ENCODE measurements at places on chromosomes 12 and 14.

DNA sequence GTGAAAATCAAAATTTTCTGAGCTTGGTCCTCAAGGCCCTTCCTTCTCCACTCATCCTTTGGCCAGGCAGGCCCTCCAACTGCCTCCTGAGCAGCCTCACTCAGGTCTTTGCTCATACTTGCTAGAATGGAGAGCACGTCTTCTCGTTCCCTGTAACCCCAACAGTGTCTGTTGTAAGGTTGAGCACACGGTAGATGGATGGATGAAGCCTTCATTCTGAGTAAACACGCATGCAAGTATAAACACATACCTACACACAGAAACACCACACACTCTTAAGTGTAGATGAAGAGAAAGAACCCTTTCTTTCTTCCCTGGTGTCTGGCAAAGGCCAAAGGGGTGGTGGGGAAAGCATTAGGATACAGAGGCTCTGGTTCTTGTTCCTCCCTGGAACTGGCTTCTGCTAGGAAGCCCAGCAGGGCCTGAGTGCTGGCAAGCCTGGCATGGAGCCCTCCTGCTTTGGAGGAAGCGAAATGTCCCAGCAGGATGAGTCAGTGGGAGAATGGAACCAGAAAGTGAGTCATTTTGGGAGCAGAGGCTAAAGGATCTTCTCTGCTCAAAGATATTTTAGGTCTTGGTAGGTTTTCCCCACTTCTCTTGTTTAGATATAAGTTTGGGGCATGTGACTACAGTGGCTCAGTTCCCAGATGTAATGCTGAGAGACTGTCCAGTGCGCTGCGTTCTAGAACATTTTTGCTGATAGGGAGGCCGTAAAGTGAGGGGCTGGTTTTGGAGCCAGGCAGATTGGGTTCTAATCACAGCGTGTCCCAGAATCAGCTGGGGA, 127.4 kb downstream of the CACNA1C start:
- DNase-seq: no peak

DNA sequence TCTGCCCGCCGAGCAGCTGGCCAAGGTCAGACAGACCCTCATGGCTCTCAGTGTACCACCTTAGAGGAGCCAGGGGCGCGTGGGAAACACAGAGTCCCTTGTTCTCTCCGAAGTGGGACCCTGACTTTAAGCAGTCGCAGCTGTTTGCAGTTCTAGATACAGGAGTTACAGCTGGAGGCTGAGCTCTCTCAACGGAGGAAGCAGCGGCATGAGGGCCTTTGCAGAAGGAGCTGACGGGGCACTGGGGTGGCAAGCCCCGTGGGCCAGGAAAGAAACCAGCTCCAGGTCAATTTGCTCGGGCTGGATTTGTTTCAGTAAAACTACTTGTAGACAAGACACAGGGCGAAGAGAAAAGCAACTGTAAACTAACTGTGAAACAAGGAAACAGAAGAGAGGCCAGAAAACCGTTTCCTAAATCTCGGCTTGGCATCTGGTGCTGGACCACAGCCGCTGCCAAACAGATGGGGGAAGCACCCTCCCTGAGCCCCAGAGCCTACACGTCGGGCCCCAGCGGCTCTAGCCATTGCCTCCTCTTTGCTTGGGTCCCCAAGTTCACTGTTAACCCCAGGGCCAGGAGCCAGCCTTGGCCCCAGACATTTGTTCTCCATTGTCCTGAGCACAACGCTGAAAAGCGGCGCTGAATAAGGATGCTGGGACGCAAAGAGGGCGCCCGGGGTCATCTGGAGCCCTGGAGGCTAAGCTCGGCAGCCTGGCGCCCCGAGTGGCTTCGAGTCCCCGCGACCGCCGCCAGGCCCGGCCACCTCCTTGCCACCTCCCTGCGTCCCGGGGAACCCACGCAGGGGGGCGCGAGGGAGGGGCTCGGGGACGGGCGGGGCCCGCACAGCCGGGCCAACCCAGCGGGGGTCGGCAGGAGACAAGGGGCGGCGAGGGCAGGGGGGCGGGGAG, 914 bp upstream of the PACS2 start:
- DNase-seq: peak; percentile 32

DNA sequence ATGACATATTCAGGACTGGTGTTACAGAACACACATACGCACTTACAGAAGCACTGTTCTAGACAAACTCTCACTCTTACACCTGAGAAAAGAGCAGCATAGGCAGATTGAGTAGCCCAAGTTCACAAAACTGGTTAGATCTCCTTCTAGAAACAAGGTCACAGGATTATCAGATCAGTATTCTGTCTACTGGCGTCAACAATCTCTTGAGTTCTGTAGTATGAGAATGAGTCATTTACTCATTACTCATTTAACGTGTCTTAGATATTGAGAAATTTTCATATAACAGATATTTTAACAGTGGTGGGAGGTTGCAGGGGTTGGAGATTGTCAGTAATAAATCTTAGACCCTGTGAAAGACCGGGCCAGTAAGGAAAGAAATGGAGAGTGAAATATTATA, 2.8 kb upstream of the TSPAN8 start:
- DNase-seq: no peak

GRCh38 chr12:83225806-83226205, 539.1 kb downstream of the TMTC2 start:
- DNase-seq: no peak

DNA sequence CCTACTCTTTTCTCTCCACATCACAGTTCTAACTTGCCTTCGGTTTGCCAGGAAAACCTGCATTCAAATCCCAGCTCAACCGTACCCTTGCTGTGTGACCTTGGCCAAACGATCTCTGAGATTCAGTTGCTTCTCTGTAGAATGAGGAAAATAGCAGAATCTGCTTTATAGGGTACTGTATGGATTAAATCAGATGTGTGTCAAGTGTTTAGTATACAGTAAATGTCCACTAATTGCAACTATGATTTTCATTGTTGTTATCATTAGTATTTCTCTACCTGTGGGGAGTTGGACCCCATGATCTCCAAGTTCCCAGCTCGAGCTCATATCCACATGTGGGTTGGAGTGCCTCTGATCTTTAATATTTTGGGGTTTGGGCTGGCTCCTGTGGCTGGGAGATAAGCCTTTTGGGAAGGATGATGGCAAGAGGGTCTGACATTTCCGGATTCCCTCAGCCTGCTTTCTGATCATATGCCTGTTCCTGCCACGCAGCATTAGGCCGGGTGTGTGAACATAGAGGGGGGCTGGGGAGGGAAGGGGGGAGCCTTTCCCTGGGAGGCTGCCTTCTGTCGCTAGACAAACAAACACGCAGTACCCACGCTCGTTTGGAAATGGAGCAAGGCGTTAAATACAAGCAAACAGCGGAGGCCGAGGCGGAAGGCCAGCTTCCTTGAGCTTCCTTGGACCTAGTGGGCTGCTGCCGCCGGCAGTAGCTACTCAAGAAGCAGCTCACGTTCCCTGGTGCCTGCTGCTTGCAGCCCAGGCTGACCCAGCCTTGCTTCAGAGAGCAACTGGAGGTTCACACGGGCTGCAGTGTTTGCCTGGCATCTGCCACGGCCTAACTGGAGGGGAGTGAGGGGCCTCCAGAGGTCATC, 213.5 kb upstream of the LHX5 start:
- no peak for DNase-seq

- no peak for DNase-seq
Observed at GRCh38 chr12:108173892-108174291, 44.8 kb downstream of the WSCD2 start.

DNA sequence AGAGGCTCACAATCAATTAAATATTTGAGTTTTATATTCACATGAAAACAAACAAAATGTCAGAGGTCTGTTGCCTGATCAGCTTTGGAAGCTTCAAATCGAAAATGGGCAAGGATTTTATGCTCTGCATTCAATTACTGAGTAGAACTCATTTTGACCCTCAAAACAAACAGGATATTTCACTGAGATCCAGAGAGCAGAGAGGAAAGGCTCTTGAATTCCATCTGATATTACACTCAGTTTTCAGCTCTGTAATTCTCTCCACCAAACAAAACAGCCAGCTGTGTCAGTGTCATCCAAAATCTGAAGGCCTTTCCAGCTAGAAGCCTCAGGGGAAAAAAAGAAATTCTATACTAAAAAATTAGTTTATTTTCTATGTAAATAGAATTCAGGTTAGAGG, 128.6 kb upstream of the FLRT2 start:
- no peak for DNase-seq

- no peak for DNase-seq
Observed at GRCh38 chr12:112584266-112584722, 165.5 kb downstream of the PTPN11 start.

DNA sequence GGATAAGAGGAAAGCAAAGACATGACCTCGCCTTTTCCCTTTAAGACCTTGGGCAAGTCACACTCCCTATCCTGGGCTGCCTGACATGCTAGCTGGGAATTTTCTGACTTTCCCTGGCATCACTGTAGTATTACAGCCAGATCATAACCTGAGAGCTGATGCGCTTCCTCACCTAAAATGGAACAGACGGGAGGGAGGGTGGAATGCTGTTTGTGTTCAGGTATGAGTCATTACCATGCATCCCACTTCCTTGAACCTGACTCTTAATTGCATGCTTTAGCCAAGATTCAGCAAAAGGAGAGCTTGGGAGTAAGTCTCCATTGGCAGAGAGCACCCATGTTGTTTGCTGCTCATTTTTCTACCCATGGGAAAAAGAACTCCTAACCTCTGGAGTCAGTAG, 156.5 kb downstream of the KCNK10 start:
- DNase-seq: no peak

DNA sequence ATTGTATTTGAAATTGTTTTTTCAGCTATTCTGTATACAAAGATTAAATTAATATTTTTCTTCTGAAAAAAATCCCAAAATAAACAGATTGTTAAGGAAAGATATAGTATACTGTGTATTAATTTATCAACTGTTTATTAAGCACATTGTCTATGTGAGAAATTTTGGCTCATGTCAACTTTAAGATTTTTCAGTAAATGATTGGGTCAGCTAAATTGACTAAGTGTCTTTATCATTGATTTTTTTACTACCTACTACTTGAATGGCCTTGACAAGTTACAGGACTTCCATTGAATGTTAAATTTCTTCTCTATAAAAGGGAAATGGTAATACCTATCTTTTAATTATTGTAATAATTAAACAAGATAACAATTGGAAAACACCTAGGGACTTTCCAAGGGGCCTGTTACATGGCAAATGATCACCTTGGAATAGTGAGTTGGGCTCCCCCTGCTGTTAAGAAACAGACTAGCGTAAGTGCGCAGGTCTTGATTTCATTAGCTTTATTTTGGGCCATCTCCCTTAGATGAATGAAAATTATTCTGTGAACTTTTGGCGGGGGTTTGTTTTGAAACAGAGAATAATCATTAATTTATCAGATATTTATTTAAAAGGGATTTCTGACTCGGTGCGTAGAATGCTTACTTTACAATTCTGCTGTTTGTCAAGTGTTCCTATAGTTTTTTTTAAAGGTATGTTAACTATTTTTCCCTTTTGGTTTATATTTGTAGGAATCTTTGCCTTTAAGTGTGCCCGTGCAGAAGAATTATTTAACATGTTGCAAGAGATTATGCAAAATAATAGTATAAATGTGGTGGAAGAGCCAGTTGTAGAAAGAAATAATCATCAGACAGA, 14.5 kb upstream of the CCT2 start:
- no peak for DNase-seq

DNA sequence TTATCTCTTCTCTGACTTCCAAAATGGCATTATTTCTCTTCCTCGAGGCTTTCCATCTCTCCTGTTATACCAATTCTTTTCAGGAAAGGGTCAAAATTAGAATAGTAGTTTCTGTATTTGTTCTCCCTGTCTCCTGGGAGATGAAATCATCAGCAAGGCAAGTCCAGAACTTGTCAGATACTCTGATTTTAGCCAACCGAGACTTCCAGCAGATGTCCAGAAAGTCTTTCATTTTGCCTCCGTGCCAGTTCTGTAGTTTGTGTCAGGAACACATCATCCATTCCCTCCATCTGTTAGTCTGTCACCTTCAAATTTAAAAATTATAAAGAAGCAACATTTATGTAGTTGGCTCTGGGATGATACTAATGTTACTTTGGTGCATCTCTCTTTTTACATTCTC, 275.7 kb downstream of the CCDC59 start:
- no peak for DNase-seq

- DNase-seq: no peak
Observed at GRCh38 chr14:99432485-99432884, 48.2 kb downstream of the SETD3 start.

DNA sequence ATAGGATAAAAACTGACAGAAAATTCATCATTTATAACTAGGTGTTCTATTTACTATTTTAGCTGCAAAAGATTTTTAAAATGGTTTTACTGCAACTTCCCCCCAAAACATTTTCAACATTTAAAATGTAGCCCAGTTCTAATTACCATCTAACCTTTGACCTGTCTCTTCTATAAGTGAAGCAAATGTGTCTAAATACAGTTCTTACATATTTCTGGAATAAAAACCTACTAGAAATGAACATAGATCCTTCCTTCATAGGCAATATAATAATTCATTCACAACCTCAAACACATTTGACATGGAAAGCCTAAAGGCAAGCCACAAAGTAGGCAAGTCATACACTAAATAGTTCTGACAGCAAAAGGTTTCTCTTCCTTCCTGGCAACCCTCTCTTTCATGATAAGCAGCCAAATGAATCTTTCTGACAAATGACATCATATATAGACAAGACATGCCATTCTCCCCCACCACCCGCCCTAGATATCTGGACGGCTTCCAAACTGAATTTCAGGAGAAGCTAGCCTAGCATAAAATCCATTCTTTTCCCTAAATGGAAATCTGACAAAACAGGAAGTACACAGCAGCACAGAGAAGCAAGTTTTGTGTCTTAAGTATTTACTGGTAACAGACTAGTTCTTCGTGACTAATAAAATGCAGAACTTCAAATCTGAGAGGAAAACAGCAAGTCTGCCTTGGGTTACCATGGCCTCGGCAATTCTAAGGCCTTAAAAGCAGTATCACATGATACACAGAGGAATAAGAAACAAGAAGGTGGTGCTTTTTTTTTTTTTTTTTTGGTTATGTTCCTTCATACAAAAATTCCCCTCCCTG, 17.2 kb upstream of the ARID4A start:
- no peak for DNase-seq

GRCh38 chr14:31320216-31320615, 100.1 kb downstream of the HEATR5A start:
- no peak for DNase-seq
